ENCODE measurements at places on chromosomes 3 and 15. TPM values are rescaled to one million over a fixed set of nuclear protein-coding genes. Genes with fewer than 3 reads are reported as not detected.

DNA sequence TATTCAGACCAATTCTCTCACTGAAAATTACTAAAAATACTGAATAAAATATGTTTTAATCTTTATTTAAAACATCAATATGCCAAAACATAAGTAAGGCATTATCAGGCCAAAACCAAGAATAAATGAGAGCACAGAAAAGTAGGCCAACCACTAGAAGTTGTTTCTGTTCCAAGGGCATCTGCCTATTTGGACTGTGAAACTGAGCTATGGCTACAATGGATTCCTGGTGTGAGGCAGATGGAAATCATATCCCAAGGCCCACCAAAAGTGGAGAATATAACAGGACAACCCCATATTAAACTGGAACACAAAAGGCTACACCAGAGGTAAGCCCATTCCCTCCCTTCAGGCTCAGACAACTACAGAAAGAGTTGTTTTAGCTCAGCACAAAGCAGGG is 302.8 kb upstream of the IL12A start:
- DNase-seq: no peak

GRCh38 chr3:50167841-50168209 is 12.7 kb downstream of the SEMA3F start:
- no peak for DNase-seq

GRCh38 chr3:15284121-15284889 is 48.1 kb downstream of the SH3BP5 start:
- DNase-seq: peak; percentile 34

DNA sequence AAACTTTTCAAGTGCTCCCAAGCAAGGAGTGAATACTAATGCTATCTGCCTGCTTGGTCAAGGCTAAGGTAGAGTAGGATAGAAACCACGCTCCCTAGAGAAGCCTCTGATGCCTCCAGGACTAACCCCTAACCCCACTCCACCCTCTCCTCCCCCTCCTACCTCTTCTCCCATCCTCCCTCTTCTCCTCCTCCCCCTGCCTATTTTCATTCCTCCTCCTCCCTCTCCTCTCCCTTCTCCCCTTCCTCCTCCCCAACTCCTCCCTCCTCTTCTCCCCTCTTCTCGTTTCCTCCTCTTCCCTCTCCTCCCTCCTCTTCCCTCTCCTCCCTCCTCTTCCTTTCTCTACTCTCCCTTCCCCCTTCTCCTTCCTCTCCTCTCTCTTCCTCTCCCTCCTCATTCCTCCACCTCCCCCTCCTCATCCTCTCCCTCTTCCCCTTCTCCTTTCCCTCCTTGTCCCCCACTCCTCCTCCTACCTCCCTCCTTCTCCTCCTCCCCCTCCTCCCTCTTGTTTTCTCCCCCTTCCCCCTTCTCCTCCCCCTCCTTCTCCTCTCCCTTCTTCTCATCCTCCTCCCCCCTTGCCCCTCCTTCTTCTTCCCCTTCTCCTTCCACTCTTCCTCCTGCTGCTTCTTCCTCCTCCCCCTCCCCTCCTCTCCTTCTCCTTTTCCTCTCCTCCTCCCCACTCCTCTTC is 12.8 kb upstream of the MEX3B start:
- no peak for DNase-seq

DNA sequence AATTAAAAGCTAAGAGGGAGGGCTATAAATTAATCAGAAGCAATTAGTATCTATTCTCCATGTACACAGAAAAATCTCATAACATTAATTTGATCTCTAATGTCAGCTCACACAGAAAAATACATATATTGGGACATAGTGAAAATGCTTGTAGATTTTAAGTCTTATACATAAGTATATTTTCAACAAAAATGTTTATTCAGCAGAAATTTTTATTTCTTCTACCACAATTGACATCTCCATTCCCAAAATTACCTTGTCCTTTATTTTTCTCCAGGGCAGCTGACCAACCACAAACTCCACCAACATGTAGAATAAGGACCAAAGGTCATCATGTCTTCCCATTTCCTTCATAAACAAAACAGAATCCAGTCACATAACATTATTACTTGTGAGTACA is 74.5 kb upstream of the CDAN1 start:
- no peak for DNase-seq

- DNase-seq: no peak
These were observed 11.3 kb upstream of the RPL39L start for GRCh38 chr3:187150599-187150998.

GRCh38 chr3:149706905-149707304 is 45.4 kb downstream of the COMMD2 start:
- no peak for DNase-seq

DNA sequence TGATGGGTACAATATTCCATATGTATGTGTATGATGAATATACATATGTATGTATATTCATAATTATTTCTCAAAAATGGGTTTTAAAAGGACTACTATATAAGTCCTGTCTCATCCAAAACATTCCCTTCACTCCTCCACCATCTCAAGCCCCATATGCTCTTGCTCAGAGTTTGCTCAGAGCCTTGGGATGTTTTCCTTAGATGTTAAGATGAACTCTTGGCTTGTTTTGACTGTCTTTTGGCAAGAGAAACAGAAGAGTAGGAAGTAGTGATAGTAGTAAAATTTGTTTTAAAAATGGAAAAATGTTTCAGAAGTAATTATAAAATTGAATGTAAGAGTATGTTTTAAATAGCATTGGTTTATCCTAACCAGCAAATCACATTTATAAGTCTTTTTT is 6.2 kb upstream of the EPHA3 start:
- DNase-seq: no peak

ARGFX gene
- not detected for total RNA-seq

GPR62 gene
- total RNA-seq: not detected
